ENCODE measurements at places on chromosomes 16 and 17.

GRCh38 chr16:60027351-60027750, 1293.2 kb upstream of the GOT2 start:
- no peak for DNase-seq

DNA sequence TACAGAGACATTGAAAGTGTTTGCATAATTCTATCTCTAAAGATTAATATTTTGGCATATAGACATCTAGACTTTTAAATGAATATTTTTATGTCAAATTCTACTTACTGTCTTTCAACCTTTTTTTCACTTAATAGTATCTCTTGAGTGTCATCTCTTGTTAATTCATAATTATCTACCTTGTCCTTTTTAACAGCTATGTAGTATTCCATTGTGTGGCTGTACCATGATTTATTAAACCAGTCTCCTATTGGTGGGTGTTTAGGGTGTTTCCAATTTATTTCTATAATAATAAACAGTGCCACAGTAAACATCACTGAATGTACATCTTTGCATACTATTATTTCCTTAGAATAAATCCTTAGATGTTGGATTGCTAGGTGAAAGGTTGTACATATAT, 16.3 kb upstream of the RNF222 start:
- no peak for DNase-seq

DNA sequence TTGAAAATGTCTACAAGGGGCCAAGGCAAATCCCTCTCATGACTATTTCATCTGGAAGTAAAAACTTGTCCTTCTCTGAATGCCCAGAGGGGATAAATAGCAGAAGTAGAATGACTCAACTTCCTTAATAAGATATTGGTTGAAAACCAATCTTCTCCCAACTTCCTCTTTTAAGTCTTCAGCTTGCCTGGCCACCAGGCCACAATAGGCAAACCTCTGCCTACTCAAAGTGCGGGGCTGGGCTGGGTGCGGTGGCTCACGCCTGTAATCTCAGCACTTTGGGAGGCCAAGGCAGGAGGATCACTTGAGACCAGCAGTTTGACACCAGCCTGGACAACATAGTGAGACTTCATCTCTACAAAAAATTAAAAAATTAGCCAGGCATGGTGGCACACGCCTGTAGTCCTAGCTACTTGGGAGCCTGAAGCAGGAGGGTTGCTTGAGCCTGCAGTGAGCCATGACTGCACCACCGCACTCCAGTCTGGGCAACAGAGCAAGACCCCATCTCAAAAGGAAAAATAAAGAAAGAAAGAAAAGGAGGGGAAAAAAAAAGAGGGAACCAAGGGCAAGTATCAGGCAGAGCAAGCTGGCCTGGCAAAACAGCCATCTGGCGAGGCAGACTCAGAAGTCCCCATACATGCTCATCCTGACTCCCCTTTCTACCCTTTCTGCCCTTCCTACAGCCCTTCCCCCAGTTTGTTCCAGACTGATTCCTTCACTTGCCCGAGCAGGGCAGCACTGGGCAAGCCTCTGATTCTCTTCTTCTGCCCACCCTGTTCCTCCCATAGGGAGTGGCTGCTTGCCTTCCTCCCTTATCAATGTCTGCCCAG, 20.6 kb downstream of the MAP3K14 start:
- DNase-seq: no peak

DNA sequence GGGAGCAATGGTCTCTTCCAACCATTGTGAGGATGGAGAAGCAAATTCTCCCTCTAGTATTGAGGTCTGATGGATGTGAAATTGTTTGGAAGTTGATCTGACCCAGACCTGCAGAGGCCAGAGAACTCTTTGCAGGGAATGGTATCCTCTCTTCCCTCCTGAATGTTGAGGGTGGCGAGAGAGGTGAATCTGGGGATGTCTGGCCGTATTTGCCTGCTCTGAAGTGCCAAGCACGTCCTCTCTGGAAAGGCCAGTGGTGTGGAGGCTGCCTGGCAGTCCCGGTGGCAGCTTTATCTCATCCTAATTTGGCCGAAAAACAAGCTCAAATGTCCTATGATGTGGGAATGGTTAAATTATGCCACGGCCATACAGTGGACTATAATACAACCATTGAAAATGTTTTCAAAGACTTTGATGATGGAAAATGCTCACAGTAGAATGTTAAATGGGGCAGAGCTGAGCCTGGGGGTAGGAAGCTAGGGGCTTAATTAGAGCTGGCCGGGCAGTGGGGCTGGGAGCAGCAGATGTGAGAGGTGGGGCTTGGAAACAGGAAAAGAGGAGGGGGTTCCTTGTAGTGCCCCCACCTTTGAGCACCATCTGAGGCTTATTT, 30.8 kb downstream of the WSCD1 start:
- no peak for DNase-seq

- no peak for DNase-seq
Observed at GRCh38 chr17:4548061-4548461, 7.1 kb downstream of the MYBBP1A start.

DNA sequence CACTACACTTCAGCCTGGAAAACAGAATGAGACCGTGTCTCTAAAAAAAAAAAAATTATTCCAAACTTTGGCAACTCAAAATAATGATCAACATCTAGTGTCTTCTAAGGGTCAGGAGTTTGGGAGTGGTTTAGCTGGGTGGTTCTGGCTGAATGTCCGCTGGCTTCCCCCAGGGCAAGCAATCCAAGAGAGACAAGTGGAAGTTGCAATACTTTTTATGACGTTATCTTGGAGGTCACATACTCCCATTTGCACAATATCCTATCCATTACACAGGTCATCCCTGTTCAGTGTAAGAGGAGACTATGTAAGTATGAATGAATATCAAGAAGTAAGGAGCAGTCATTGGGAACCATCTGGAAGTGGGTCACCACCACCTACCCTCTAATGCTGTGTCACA, 15.2 kb upstream of the CLEC3A start:
- DNase-seq: no peak

- no peak for DNase-seq
Observed at GRCh38 chr16:19601083-19601976, 45.8 kb downstream of the VPS35L start.

- no peak for DNase-seq
Observed at GRCh38 chr16:67801883-67802282, 4.5 kb downstream of the RANBP10 start.

DNA sequence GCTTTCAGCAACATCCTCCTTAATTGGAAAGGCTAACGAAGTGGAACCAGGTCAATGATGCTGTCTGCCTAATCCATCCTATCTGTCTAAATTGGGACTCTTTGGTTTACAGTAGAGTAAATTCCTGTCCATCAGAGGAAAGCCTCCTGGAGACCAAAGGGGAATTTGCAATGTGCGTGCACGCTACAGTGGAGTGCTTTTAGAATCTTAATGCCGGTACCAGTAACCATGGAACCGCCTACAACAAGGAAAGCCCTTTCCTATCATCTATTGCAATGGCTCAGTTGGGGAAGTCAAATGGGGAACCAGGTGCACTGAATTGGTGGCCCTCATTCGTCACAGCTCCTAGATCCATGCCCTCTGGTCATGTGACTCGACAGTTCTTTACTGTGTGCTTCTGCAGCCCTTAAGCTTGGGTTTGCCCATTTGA, 110.1 kb downstream of the XYLT1 start:
- no peak for DNase-seq

GRCh38 chr16:57577691-57578224, 35.3 kb downstream of the ADGRG5 start:
- no peak for DNase-seq

GRCh38 chr16:49464093-49464492, 90.5 kb downstream of the C16orf78 start:
- DNase-seq: no peak

- DNase-seq: no peak
Observed at GRCh38 chr17:8887834-8888703, 20.6 kb upstream of the PIK3R6 start.

- no peak for DNase-seq
Observed at GRCh38 chr16:52725043-52725442, 178.1 kb upstream of the TOX3 start.

DNA sequence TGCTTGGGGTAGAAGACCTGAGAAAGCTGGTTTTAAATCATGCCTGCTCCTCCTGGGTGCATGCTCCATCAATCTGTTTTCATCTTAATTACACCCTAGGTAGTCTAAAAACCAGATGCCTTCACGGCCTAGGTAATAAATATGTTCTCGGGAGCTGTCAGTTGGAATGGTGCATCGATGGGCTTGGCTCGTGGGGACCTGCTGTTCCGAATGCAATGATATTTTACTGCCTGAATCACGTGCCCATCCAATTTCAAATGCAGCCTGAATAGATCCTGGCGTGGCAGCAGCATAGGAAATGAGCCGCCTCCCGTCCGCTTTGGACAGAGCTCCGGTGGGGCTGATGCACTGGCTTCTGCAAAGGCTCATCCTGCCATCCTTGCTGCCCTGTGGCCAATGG, 18.8 kb upstream of the FAAP100 start:
- DNase-seq: no peak

GRCh38 chr16:52051414-52052172, 495.4 kb downstream of the TOX3 start:
- DNase-seq: no peak

All from Right ventricle myocardium inferior (tissue), 1 donor.